Effector CD4-positive, alpha-beta T cell (primary cell): ENCODE measurements at places on chromosomes 1 and 21.

- no peak for DNase-seq
These were observed 24.2 kb upstream of the NPPB start for GRCh38 chr1:11882814-11883538.

GRCh38 chr1:23344987-23345472, 946 bp upstream of the HNRNPR start:
- DNase-seq, result no peak

DNA sequence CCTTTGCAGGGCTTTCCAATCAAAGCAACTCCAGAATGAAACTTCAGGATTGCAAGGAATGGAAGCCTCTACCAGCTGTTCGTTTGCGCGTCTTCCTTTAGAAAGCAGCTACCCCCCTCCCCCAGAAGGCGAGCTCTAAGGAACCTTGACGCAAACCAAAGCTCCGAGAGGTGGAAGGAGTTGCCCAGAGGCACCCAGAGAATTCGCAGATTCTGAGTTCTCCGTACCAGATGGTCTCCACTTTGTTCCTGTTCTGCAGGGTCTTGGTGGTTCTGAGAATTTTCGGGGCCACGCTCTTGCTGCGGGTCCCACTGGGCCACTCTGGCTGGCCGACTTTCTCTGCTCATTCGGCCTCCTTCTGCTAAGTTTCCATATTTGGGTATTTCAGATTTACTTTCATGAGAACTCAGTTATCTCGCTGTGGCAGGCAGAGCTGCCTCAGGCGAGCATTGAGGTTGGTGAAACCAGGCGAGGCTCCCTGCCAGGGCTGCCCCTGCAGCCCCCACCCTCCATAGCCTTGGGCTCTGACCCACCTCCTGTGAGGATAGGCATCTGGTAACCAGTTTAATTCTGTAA, 801 bp downstream of the TRAF5 start:
- peak; percentile 23 for DNase-seq

DNA sequence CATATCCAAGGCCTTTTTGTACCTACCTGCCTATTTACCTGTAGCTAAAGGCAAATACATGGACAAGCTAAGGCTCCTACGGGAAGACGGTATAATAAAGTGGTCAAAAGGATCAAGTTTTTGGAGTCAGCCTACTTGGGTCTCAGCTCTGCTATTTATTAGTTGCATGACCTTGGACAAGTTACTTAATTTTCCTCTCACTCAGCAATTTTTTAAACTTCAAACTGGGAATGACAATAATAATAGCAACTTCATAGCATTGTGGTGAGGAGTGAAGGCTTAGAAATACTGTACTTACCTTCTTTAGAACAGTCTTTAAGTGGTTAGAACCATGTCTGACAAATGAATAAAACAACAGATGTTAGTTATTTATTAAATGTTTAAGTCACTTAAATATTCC, 60.2 kb upstream of the SLC35F3 start:
- no peak for DNase-seq

DNA sequence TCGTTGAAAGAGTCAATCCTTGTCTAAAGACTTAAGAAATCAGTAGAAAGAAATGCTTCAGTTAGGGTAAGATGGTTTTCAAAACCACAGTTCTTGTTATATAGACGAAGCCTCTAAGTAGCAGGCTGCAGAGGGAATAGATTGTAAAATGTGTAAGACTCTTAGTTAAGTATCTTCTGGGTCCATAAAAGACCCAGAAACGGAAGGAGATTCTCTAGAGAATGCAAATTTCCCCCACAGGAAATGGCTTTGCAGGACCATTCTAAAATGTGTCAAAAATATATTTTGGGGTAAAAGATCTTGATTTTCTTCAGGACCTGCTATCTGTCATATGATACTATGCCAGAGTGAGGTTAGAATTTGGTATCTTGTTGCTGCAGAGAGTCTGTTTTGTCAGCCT, 13.4 kb downstream of the OR2T1 start:
- DNase-seq, result no peak

- no peak for DNase-seq
These were observed 33.0 kb downstream of the RIPPLY3 start for GRCh38 chr21:37039411-37040075.

DNA sequence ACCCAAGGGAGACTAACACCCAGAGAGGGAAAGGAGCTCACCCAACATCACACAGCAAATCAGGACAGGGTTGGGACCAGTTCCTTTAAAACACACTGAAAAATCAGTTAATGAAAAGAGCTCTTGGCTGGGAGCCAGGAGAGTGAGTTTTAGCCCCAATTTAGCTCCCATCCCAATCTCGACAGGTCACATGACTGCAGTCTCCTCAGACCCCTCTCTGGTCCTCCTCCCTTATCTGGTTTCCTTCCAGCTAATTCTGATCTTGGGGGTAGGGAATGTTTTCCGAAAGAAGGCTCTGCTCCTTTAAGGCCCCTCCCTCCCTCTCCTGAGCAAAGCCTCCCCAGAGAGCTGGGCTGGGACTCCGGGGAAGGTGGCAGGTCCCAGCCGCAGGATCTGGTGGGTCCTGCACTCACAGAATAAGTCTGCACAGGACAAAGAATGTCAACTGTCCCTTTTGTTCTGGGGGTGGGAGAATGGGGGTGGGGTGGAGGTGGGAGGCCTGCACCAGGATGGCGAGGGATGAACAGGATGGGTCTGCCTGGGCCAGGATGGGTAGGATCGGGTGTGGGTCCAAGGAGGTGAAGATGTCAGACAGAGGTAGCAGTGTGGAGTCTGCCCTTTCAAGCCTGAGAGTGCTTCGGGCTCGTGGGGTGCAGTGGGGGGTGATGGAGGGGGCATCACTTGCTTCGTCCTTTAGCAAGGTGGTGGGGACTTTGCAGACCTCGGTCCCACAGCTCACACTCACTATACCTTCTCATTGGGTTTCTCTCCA, 57.3 kb upstream of the SSBP3 start:
- no peak for DNase-seq

- no peak for DNase-seq
These were observed 2.6 kb upstream of the GJB3 start for GRCh38 chr1:34778381-34778780.

- no peak for DNase-seq
These were observed 28.3 kb downstream of the POU2F1 start for GRCh38 chr1:167248707-167249642.

DNA sequence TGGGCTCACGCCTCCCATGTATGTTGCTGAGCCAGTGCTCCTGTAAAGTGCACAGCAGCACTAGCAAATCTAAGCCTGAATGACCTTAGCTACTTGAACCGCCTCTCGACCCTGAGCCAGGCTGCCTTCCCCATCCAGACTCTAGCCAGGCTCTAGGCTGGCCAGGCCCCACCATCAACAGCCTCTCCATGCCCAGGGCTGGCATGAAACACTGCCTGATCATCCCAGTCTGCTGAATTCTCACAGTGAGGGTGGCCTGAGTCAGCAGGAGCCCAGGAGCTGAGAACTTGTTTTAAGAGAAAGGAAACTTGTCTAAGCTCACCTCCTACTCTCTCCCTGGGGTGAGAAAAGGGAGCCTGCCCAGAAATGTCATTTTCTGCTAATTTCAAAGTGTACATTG, 733.3 kb downstream of the PTPRU start:
- no peak for DNase-seq

DNA sequence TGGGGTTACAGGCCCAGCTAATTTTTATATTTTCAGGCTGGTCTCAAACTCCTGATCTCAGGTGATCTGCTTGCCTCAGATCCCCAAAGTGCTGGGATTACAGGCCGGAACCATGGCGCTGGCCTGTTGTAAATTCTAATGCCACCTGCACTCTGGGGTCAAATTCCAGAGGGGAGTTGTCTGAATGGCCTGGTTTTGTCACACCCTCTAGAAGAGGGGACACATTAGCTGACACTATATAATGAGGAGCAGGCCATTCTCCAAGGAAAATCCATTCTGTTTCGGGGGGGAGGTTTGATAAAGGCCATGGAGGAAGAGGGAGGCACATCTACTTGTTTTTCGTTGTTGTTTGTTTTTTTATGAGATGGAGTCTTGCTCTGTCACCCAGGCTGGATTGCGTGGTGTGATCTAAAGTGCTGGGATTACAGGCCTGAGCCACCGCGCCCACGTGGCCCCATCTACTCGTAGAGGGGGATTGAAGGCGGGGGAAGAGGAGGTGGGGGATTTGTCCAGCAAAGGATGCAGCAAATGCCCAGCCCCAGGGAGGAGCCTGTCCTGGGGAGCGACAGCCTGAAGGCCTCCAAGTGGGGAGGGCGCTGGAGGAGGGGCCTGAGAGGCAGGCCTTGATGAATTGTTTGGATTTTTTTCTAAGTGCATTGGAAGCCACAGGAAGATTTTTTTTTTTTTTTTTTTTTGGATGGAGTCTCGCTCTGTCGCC, 78.4 kb upstream of the SLC45A1 start:
- DNase-seq, result no peak

GRCh38 chr1:201183209-201183608, 7.4 kb upstream of the IGFN1 start:
- DNase-seq, result no peak

DNA sequence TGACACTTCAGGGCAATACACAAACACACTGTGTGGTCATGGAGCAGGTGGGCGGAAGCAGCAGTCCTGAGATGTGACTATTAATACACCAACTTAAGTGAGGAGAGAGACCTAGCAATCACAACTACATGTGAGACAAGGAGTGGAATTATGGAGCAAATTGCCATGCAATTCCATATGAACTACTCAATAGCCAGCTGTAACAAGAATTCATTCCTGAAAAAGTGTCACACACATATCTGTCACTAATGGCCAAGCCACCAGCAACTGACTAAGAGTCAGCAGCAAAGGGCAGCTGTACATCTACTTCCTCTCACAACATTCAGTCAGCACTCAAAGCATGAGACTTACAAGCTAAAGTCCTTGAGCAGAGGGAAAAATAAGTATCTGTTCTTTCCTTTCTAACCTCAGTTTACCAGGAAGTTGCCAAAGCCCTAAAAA, 46.2 kb downstream of the GPR3 start:
- DNase-seq, result no peak

GRCh38 chr1:84497631-84498275, 8.4 kb upstream of the SPATA1 start:
- no peak for DNase-seq

GRCh38 chr1:32239337-32239736, 7.7 kb upstream of the FAM167B start:
- DNase-seq, result no peak

- no peak for DNase-seq
These were observed 7.1 kb upstream of the ANP32E start for GRCh38 chr1:150243003-150243402.

DNA sequence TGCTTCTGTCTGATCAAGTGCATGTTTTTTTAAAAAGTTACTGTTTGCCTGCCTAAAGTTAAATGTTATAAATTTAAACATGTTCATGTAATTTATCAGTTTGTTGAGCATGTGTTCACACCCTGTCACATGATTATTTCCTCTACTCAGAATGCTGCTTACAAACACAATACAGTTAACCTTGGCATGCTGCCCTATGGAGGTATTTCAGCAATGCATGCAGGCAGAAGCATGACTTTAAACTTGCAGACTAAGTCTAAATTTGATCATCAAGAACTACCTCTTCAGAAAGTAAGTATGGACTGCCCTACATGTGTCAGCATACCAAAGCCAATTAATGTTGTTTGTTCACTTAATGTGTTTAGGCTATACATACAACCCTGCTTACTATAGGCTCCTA, 161.6 kb downstream of the LRRC40 start:
- DNase-seq, result no peak

GRCh38 chr1:210598135-210598652, 269.5 kb downstream of the HHAT start:
- DNase-seq, result no peak

GRCh38 chr21:26845066-26845758, at the start of gene ADAMTS1:
Gene ADAMTS1 (minus strand): TSS chr21:26845409. CDS start chr21:26844954, 455 bp downstream.
- no peak for DNase-seq

DNA sequence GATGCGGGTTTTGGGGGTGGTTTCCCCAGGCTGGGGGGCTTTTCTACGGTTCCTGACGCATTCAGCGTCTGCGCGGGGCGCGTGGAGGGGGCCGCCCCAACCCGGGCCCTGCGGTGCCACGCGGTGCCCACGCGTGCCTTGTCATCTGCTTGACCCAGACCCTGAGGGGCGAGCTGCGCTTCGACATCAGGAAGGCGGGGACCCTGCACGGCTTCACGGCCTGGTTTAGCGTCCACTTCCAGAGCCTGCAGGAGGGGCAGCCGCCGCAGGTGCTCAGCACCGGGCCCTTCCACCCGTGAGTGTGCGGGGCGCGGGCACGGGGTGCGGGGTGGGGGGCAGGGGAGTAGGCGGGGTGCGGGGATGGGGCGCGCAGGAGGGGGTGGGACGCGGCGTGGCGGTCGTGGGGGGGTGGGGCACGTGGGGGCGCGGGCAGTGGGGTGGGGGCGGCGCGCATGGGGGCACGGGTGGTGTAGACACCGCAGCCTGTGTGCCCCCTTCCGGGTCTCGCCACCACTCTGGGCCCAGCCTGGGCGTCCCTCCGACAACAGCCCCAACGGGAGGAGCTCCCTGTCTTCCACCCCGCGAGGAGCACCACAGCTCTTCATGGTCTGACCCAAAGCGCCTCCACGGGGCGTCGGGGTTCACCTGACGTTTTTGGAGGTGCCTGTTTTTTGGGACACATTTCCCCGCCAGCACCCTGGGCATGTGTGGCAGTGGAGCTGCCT, 26.3 kb downstream of the PRMT2 start:
- DNase-seq, result no peak

- no peak for DNase-seq
These were observed 10.4 kb upstream of the PLEKHA6 start for GRCh38 chr1:204370176-204370575.

DNA sequence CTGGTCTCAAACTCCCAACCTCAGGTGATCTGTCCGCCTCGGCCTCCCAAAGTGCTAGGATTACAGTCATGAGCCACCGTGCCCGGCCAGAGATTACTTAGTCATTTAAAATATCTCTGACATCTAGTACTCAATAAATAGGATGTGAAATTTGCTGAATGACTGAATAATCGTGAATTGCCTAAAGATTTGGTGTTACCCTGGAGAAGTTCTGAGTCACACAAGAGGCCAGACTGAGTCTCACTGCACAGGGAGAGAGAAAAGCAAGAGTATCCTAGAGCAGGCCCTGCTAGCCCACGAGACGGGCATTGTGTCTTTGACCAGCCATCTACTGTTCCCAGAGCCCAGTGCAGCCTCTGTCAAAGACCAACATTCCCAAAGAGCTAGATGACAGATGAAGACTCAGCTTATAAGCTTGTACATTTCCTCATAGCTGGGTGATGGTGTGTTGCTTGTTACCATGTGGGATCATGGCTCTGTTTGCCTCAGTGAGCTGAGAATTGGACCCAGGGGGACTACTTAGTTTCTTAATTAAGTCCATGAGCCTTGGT, 5.6 kb upstream of the EIF4G3 start:
- DNase-seq, result no peak

DNA sequence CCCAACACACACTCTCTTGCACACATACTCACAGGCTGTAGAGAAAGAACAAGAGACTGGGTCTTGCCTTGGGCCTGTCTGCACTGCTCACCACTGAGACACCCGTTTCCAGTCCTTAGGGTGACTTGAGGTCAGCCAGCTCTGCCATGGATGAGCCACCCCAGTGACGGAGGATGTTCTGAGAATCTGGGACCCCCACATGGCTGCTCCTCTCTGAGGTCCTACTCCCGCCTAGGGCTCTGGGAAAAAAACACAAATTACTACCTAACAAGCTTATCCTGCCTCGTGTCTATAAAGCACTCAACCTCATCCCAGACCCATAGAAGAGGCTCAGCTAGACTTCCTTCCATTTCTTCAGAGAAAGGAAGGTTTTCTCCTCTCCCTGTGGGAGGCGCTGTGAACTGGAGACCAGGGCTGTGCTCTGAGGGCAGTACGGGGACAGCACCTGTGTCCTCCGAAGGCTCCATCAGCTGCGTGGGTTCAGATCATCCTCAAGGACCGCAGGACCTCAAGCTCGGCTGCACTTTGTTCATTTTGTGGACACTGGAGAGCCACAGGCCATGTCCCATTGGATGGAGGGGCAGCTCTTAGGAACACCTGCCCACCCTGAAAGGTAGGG, 4.3 kb upstream of the CLEC20A start:
- DNase-seq, result no peak
